Cardiac muscle cell (in vitro differentiated cells and primary cell): ENCODE measurements at places on chromosomes 1 and 21. TPM values are rescaled to one million over a fixed set of nuclear protein-coding genes. Genes with fewer than 3 reads are reported as not detected.

DNA sequence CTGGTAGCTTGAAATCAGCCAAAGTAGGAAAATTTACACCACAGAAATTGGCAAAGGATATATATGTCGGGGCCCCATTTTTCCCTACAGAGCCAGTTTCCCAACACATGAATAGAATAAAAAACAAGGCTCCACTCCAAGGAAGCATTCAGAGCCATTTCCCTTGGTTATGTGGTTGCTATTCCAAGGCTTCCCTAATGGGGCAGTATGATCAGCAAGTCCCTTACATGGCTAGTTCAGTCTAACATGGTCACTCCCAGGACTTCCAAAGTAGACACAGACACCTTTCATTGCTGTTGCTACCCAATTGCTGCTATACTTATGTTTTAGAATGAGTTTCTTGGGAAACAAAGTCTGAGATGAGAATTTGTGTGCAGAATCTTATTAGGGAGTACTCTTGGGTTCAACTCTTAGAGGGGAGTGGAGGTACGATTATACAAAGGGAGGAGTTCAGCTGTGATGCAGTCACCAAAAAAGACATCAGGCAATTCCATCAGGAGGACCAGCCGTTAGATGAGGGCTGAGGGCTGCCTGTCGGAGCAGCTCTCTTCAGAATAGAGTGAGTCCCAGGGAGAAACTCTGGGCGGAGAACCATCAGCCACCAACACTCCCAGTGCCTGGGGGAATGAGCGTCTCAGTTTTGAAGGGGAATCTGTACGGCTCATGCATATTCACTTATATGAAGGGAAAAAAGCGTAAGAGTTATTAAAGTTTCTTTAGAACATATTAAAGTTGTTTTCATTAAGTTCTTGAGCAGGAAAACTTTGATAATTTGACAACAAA, 92.9 kb downstream of the C21orf91 start:
- no peak for DNase-seq
- H3K27ac ChIP-seq: no peak overlapping the region
- H3K4me3 ChIP-seq: no peak overlapping the region
- no peaks in the 10 kb centered on the region for H3K36me3 ChIP-seq
- no peaks in the 10 kb centered on the region for H3K27me3 ChIP-seq
- no peaks in the 10 kb centered on the region for H3K4me1 ChIP-seq

DNA sequence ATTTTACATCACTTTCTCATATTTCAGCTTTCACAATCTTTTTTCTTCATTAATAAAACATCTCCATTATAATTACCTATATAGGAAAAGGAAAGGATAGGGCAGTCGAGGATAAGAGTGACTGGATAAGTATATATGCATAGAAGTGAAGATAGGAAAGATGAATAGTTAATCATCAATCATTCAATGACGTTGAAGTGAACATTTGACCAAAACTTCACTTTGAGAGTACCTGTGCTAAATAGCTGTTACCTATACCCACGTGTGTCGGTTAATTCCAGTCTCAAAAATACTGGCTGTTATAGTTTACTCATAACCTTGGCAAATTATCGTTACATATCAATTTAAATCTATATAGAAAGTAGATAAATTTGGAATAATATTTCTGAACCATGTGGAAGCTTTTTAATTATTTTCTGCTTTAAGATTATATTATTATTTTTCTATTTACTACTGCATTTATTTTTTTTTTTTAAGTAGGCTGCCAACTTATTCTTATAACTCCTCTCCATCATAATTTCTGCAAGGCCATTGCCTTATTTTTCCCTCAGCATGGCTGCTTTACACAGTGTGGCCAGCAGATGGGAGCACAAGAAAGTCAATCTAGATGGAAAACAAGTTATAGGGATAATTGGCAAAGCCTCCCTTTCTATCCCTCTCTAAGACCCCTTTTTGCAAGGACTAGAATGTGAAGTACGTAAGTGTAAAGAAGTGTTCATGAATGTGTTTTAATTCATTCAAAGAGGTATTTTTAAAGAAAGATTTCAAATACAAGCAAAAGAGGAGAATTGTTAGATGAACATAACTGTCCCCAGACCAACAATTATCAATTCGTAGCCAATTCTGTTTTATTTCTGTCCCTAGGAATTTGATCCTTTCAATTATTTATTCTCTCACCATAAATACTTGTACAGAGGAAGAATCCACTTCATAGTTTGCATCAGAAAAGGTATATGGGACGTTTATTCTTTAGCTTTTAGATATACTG, 290.4 kb downstream of the KCNT2 start:
- peak; percentile 41 for DNase-seq
- no peak overlapping the region for H3K4me3 ChIP-seq
- H3K27ac ChIP-seq: no peak overlapping the region

GRCh38 chr1:230643908-230644307, 1.6 kb downstream of the COG2 start:
- no peaks in the 10 kb centered on the region for H3K36me3 ChIP-seq
- no peaks in the 10 kb centered on the region for H3K27me3 ChIP-seq
- DNase-seq: peak; percentile 25
- H3K27ac ChIP-seq: no peak overlapping the region
- H3K4me3 ChIP-seq: peak overlapping the region; percentile 63
- peaks cover 16% of the 10 kb centered on the region for H3K4me1 ChIP-seq

DNA sequence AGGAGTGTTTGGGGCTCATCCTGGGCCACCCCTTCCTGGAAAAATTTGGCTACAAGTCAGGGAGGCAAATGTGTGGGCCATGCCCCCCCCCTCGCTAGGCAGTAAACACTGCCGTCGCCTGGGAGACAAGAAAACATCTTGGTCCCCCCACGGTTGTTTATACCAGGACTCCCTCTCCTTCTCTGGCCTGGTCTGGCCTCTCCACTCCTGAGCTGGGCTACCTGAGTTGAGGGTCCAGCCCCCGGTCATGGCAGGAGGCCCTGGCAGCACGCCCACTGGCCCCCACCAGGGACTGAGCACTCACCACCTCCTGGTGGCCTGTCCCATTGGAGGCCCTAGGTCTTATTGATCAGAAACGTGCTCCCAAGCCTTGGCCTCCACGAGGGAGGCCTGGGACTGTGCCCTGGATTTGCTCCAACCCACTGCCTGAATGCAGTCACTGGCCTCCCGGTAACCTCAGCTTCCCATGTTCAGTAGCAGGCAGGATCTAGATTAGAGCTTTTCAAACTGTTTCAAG, 15.8 kb downstream of the KCNQ4 start:
- H3K4me1 ChIP-seq: peaks cover 20% of the 10 kb centered on the region
- H3K36me3 ChIP-seq: no peaks in the 10 kb centered on the region
- DNase-seq: peak; percentile 77
- H3K27me3 ChIP-seq: no peaks in the 10 kb centered on the region

DNA sequence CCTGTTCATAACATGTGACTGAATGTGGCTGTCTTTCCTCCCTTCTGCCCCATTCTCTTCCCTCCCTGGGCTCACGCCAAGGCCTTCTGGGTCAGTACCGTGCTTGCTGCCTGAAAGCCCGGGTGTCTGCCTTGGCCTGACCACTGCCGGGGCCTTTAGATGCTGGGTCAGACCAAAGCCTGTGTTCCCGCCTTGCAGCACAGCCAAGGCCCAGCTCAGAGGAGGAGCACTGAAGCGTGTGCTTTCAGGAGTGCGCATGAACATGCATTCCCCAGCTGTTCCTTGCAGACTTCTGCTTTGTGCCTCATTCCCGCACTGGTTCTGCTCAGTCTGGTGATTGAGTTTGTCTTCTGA, 27.0 kb upstream of the SARS1 start:
- H3K36me3 ChIP-seq: no peaks in the 10 kb centered on the region
- no peaks in the 10 kb centered on the region for H3K4me1 ChIP-seq
- no peak overlapping the region for H3K27ac ChIP-seq
- no peaks in the 10 kb centered on the region for H3K27me3 ChIP-seq
- no peak for DNase-seq
- no peak overlapping the region for H3K4me3 ChIP-seq

DNA sequence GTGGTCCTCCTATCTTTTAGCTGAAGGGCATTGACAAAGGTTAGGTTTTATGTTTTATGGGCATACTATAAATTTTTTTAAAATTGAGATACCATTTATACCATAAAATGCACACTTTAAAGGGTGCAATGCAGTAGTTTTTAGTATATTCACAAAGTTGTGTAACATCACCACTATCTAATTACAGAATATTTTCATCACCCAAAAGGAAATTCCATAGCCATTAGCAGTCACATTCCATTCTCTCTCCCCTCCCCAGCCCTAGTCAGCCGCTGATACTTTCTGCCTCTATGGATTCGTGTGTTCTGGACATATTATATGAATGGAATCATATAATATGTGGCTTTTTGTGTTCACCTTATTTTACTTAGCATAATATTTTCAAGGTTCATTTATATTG, 135.8 kb upstream of the B3GALT2 start:
- no peak for DNase-seq
- H3K27ac ChIP-seq: no peak overlapping the region
- no peaks in the 10 kb centered on the region for H3K27me3 ChIP-seq
- no peaks in the 10 kb centered on the region for H3K36me3 ChIP-seq
- H3K4me1 ChIP-seq: no peaks in the 10 kb centered on the region

DNA sequence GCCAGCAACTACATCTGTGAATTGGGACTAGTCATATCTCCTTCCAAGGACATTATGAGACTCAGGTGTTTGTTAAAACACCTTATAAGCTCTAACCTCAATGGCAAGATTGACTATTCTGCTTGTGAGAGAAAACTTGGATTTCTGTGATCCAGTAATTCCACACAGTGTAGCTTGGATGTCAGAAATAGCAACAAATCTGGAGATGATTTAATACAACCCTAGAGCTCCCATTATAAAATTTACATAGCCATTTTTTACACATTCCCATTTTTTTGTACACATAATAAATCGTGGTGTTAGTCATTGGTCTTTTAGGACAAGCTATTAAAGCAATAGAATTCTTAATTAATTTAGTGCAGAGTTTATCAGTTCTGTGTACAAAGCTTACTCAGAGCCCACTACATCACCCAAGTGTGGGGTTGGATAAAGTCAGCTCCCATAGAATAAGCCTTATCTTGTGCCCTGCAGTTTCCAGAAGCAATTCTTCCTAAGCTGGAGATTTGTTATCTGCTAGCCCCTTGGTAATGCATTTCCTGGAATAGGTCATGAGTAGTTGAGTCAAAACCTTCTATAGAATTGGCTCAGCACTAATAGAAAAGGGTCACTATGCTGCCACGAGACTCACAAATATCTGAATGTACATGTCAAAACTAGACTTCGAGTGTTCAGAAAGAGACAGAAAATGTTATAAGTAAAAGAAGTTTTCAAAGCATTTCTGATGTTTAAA, 434.0 kb upstream of the RUNX1 start:
- H3K27ac ChIP-seq: no peak overlapping the region
- H3K4me3 ChIP-seq: no peak overlapping the region
- H3K36me3 ChIP-seq: no peaks in the 10 kb centered on the region
- DNase-seq: peak; percentile 29

- H3K36me3 ChIP-seq: no peaks in the 10 kb centered on the region
- no peak for DNase-seq
- no peak overlapping the region for H3K4me3 ChIP-seq
- no peaks in the 10 kb centered on the region for H3K4me1 ChIP-seq
Measured at GRCh38 chr1:65985393-65986066, 192.8 kb downstream of the PDE4B start.

- no peaks in the 10 kb centered on the region for H3K27me3 ChIP-seq
- no peak overlapping the region for H3K27ac ChIP-seq
- no peaks in the 10 kb centered on the region for H3K4me1 ChIP-seq
- no peak for DNase-seq
- no peak overlapping the region for H3K4me3 ChIP-seq
Measured at GRCh38 chr1:213683529-213683928, 304.2 kb upstream of the PROX1 start.

GRCh38 chr1:235339746-235340145, 11.4 kb downstream of the GGPS1 start:
- DNase-seq: no peak
- no peaks in the 10 kb centered on the region for H3K27me3 ChIP-seq
- H3K4me1 ChIP-seq: peaks cover 7% of the 10 kb centered on the region

KCNT2 gene
- 2.0 and 3.4 TPM in 2 replicates for polyA plus RNA-seq

KCNE1 gene
- polyA plus RNA-seq: 0.29 and 0.37 TPM in 2 replicates

PAFAH2 gene
- polyA plus RNA-seq: 11.1 and 11.2 TPM in 2 replicates

ST3GAL3 gene
- 35.6 and 35.7 TPM in 2 replicates for polyA plus RNA-seq

PRELP gene
- polyA plus RNA-seq: 0.26 TPM in 1 of 2 replicates, not detected in the other

WNT3A gene
- 0.12 TPM in 1 of 2 replicates, not detected in the other for polyA plus RNA-seq
